ENCODE measurements at places on chromosomes 3 and 15. TPM values are rescaled to one million over a fixed set of nuclear protein-coding genes. Genes with fewer than 3 reads are reported as not detected.

Gene EFCC1
- total RNA-seq: not detected

Gene CDHR4
- not detected for total RNA-seq

Gene HOMER2
- 20.0 TPM for total RNA-seq

Gene LYSMD2
- total RNA-seq: 14.9 TPM

Gene PLCD1
- total RNA-seq: 38.0 TPM

Gene CLEC3B
- total RNA-seq: not detected

Gene ARPIN
- not detected for total RNA-seq

Gene C2CD4B
- 0.23 TPM for total RNA-seq

Gene TM4SF4
- not detected for total RNA-seq

Gene SRP14
- total RNA-seq: 153 TPM

Gene DLL4
- total RNA-seq: not detected

DNA sequence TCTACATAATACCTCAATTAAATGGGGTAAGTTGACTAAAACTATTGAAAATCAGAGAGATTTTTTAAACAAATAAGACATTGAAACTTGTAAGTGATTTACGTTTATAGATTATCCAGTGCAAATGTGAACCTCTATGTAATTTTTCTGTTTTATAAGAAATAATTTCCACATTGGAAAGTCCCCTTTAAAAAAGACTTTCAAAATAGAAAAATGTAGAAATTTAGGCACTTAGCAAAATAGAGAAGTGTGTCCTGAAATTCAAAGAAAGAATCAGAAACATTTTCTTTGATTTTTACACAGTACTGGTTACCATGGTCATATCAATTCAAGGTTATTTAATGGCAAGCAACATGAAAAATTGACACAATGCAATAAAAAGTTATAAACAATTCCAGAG is 290.9 kb upstream of the GPR149 start:
- H3K4me1 ChIP-seq: no peaks in the 10 kb centered on the region
- no peak overlapping the region for H3K27ac ChIP-seq
- no peaks in the 10 kb centered on the region for H3K36me3 ChIP-seq
- H3K4me3 ChIP-seq: no peak overlapping the region

GRCh38 chr3:68931406-68932149 is 769 bp downstream of the TAFA4 start:
- DNase-seq: no peak
- H3K27me3 ChIP-seq: peaks cover 62% of the 10 kb centered on the region
- H3K27ac ChIP-seq: no peak overlapping the region
- H3K4me1 ChIP-seq: no peaks in the 10 kb centered on the region
- H3K4me3 ChIP-seq: no peak overlapping the region

DNA sequence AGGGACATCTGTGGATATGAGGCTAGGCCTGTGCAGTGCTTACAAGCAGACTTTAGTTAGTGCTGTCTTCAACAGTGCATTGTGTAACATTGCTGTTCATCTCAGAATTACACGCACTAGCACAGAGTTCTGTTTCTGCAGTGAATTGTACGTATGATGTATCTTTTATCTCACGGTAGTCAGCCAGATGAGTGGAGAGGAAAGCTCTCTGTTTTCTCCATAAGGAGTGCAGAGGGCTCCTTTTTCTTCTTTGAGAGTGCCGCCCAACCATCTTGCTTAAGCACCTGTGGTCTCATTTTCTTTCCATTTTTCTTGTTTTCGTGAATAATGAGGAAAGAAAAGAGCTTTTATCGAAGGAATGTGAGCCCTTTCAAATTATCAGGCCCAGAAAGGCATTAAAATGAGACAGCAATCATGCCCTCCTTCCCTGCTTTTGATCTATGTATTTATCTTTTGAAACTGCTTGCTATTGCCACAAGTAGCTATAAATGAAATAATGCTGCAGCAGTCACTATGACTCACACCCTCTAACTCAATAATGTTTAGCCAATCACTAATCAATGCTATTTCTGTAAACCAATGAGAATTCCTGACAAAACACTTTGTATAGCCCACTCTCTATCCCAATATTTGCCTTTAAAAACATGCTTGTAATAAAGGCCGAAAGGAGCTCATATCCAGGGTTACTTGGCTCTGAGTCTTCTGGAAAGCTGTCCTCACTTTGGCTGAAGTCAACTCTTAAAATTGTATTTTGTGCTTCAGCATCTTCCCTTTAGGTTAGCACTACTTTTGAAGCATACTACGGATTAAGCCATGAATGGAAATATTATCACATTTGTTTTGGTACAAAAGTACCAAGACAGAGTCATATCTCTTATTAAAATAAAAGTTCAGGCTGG is 226.0 kb upstream of the P2RY1 start:
- no peak overlapping the region for H3K27ac ChIP-seq
- no peaks in the 10 kb centered on the region for H3K36me3 ChIP-seq
- DNase-seq: no peak
- peaks cover 4% of the 10 kb centered on the region for H3K27me3 ChIP-seq
- H3K4me1 ChIP-seq: no peaks in the 10 kb centered on the region

DNA sequence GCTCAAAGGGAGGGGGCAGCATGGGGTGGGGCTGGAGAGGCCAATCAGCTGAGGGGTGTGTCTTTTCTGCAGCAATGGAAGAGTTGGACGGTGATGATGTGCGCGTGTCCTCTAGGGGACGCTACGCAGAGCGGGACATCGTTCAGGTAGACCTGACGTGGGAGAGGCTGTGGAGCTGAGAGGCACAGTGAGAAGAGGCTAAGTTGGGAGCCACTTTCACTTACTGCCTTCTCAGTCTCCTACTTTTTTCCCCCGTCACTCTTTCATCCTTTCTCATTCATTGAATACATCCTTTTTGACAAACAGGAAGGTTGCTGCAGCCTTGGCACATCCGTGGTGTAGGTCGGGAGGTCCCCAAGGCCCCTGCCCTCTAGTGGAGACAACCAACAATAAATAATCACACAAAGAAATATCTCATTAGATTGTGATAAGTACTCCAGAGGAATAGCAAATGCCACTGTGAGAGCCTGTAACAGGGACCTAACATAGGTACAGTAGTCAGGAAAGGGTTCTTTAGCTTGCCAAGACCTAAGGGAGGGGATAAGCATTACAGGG is 4.4 kb upstream of the BRPF1 start:
- peaks cover 6% of the 10 kb centered on the region for H3K27me3 ChIP-seq
- H3K4me3 ChIP-seq: peak overlapping the region; percentile 67
- H3K36me3 ChIP-seq: no peaks in the 10 kb centered on the region

GRCh38 chr3:58535531-58536500 is 1.2 kb downstream of the ACOX2 start:
- H3K4me3 ChIP-seq: no peak overlapping the region
- no peak for DNase-seq
- peaks cover 14% of the 10 kb centered on the region for H3K4me1 ChIP-seq
- H3K27me3 ChIP-seq: no peaks in the 10 kb centered on the region
- no peak overlapping the region for H3K27ac ChIP-seq
- no peaks in the 10 kb centered on the region for H3K36me3 ChIP-seq

GRCh38 chr3:156349978-156350377 is 204.9 kb downstream of the SSR3 start:
- DNase-seq: no peak
- peaks cover 10% of the 10 kb centered on the region for H3K27me3 ChIP-seq
- H3K36me3 ChIP-seq: no peaks in the 10 kb centered on the region
- H3K4me1 ChIP-seq: peaks cover 2% of the 10 kb centered on the region

GRCh38 chr15:78207641-78208340 is 26.6 kb downstream of the ACSBG1 start:
- H3K4me3 ChIP-seq: no peak overlapping the region
- no peaks in the 10 kb centered on the region for H3K4me1 ChIP-seq
- H3K36me3 ChIP-seq: no peaks in the 10 kb centered on the region
- H3K27me3 ChIP-seq: peaks cover 14% of the 10 kb centered on the region
- peak; percentile 8 for DNase-seq

- no peaks in the 10 kb centered on the region for H3K27me3 ChIP-seq
- no peak overlapping the region for H3K27ac ChIP-seq
- H3K36me3 ChIP-seq: peaks cover 16% of the 10 kb centered on the region
- no peaks in the 10 kb centered on the region for H3K4me1 ChIP-seq
- DNase-seq: no peak
Observed at GRCh38 chr15:58830556-58830955, 59.5 kb downstream of the MINDY2 start.

DNA sequence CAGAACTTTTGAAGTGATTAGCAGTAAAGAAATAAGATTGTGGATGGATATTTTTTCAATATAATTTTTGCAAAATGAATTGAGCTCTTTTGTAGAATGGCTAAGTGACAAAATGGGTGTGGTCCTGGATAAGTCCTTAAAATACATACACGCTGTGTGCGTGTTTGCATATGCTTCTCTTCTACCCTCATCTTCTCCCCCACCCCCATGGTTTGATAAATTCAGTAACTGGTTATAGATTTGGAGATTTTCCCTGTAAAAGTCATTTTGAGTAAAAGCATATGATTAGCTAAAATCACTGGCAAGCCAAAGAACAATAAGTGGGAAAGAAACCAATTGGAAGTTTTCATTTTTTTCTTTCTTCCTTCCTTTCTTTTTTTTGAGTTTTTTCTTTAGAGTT is 453.9 kb upstream of the MDFIC2 start:
- H3K27ac ChIP-seq: no peak overlapping the region
- H3K4me1 ChIP-seq: peaks cover 1% of the 10 kb centered on the region
- no peak for DNase-seq
- no peaks in the 10 kb centered on the region for H3K36me3 ChIP-seq

DNA sequence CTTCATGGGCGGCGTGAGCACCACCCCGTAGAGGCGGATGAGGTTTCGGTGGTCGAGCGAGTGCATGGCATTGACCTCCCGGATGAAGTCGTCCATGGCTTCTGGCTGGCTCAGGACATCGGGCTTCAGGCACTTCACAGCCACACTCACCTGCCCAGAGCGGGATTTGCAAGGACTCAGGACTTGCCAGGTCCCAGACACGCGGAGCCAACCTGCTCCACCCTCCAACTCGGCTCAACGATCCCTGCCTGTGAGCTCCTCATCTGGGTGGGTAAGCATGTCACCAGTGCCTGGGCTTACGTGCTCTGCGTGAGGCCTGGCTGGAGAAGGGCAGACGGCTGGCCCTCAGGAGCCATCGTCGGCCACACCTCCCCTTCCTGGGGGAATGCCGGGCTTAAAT is 25.2 kb downstream of the TNK2 start:
- H3K27ac ChIP-seq: no peak overlapping the region
- peaks cover 3% of the 10 kb centered on the region for H3K4me1 ChIP-seq
- peaks cover 32% of the 10 kb centered on the region for H3K36me3 ChIP-seq
- no peak overlapping the region for H3K4me3 ChIP-seq
- DNase-seq: no peak

GRCh38 chr3:32239307-32240158 is 1.1 kb downstream of the CMTM8 start:
- peaks cover 3% of the 10 kb centered on the region for H3K36me3 ChIP-seq
- H3K4me3 ChIP-seq: peak overlapping the region; percentile 79
- no peak overlapping the region for H3K27ac ChIP-seq
- DNase-seq: no peak

GRCh38 chr3:100210772-100211135 is 50.0 kb upstream of the TBC1D23 start:
- H3K36me3 ChIP-seq: peaks cover 5% of the 10 kb centered on the region
- peak overlapping the region; percentile 76 for H3K27ac ChIP-seq
- DNase-seq: no peak
- H3K27me3 ChIP-seq: peaks cover 4% of the 10 kb centered on the region

DNA sequence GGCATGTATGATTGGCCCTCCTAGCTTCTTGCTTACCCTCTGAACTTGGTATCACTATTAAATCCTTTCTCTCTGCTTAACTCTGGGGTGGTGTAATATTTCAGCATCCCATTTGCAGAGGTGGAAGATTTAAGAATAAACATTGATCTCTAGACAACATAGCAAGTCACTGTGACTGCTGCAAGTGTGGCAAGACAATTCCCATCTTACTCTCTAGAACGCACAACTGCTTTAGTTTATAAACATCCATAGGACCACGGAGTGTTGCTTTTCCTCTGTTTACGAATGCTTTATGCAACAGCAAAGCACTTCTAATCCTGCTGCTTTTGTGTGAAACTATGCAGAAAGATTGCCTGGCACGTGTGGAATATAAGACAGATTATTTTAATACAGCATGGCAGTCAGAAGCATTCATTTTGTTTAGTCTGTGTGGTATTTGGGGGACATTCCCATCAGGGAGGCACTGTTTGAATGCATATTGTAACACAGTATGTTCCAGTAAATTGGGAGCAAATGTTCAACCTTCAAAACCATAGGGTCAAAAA is 338.9 kb upstream of the TMCO5A start:
- H3K27ac ChIP-seq: no peak overlapping the region
- H3K4me3 ChIP-seq: no peak overlapping the region
- no peaks in the 10 kb centered on the region for H3K4me1 ChIP-seq
- no peaks in the 10 kb centered on the region for H3K27me3 ChIP-seq

DNA sequence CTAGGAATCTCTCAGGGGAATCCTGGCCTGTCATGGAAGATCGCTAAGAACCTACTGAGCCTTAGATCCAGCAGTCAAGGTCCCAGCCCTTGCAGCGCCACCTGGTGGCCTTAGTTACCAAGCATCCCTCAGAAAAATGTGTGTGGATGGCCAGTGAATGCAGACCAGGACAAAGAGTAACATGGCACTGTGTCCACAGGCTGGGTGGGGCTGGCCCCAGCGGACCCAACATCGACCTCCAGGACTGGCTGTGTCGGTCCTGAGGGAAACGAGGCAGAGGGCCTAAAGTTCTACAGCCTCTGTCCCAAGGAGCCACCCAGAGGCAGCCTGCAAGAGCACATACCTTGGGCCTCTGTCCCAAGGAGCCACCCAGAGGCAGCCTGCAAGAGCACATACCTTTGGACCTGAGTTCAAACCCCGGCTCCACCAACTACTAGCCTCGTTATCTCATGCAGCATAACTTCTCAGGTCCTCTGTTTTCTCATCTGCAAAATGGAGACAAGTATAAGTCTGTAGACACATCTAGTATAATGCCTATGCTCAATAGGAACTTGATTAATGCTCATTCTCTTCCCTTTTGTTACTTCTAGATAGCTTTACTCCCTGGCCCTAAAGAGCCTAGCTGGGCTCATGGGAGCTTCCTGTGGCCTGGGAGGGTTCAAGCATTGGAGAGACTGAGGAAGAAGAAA is 57.5 kb upstream of the HERC1 start:
- DNase-seq: peak; percentile 77
- H3K36me3 ChIP-seq: no peaks in the 10 kb centered on the region
- peaks cover 46% of the 10 kb centered on the region for H3K4me1 ChIP-seq

DNA sequence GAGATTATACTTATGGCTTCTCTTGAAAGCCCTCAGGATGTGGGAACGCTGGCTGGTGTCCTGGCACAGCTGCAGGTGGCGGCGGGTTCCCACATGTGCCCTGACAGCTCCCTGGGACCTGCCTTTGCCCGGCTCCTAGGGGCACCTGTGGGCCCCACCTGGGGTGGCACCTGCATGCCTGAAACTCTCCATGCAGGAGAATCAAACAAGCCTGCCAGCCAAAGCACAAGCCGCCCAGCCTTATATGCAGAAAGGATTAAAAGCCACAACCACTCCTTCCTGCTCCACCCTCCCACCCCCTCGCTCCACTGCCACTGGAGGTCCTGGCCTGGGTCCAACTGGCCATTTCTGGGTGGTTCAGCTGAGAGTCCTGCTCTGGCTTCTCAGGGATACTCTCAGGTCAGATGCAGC is 18.1 kb downstream of the TRPM1 start:
- no peaks in the 10 kb centered on the region for H3K36me3 ChIP-seq
- H3K27me3 ChIP-seq: peaks cover 24% of the 10 kb centered on the region
- no peak for DNase-seq
- H3K4me1 ChIP-seq: peaks cover 5% of the 10 kb centered on the region

Data from activated CD4-positive, alpha-beta memory T cell treated with anti-CD3 and anti-CD28 coated beads, Interleukin-2, amount 10 ng/mL, durations not matched to agents 7 days and 5 days (primary cell).